ENCODE measurements at places on chromosomes 16 and 17.

DNA sequence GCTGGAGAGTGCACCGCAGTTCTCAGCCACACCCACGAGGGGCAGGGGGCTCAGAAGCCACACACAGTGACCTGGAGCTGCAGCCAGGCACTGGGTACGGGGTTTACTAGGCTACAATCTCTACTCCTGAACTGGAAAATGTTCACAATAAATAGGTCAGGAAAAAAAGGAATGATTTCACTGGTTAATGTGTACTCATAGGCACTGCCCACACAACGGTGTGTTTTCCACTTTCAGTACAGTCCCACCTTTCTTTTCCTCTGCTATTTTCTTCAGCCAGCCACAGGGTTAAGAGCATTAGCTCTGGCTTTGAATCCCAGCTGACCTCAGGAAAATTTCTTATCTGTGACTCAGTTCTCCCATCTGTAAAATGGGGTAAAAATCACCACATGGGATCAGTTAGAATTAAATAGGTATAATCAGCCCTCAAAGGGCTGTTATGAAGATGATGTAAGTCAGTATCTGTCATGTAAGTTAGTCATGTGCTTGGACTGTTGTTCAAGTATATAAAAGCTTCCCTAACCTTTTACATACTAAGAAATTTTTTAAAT is 35.7 kb downstream of the ZCCHC14 start:
- no peak for DNase-seq

- DNase-seq, result no peak
Measured at GRCh38 chr16:50473356-50473945, 74.7 kb upstream of the NKD1 start.

- DNase-seq, result no peak
Measured at GRCh38 chr16:2956579-2956956, 7.5 kb upstream of the KREMEN2 start.

DNA sequence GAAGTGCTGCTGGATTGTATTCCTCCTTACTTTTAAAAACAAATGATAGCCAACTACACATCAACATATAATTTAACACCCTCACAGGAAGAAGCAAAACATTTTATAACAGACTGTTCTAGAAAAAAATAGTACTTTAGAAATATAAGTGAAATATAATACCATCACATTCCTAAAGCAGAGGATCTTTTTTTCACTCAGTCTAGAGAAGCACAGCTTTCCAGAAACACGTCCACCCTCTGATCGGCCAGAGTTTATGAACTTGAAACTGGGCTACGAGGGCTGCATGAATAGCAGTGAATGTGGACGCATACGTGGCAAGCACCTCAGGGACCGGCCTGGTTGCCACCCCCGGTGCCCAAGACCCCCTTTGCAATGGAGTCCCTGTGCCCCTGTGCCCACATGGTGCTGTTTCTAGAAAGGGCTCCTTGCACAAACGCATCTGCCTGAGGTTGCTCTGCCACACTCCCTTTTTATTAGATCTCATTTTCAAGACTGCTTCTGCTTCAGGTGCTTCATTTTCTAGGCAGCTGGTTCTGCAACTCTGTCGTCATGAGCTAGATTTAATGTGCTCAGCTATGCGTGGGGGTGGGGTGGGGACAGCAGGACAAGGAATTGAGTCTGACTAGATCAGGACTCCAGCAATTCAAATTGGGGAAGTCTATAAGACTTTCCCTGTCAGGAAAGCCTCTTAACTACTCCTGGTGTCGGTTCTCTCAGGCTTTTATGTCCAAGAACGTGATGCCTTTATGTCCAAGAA is 29.1 kb upstream of the ERN1 start:
- no peak for DNase-seq

DNA sequence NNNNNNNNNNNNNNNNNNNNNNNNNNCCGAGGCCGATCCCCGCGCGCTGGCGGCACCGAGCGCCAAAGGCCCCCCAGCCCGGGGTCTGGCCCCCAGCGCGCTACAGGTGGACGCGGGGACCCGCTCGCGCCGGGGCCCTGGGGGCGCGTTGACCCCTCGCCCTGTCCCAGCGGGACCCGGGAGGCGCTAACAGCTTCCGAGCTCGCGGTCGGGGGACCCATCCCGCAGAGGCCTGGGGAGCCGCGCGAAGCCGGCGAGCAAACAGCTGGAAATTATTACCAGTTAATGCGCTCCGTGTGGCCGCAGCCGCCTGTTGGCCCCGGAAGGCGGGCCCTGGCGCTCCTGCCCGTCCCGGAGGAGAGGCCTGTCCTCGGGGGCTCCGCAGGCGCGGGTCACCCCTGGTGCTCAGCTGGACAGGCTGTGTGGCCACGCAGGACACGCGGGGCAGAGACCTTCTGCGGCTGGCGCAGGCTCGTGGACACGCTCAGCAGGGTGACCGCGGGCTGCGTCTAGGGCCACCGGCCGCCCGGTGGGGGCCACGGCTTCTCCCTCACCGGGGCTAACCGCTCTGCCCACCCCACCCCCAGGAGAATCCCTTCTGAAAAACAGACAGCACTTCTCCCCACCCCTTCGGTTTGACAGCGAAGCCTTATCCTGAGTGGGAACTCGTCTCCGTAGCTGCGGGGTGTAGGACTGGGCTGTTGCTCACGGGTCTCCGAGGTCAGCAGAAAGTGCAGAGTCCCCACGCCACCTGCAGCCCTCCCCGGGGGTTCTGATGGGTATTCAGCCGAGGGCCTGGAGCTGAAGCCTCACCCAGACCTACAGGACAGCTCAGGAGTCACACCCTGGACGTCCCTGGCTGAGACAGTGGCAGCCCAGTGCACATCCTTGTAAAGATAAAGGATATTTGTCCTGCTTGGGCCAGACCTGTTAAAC is 138.7 kb upstream of the RPH3AL start:
- DNase-seq, result no peak

DNA sequence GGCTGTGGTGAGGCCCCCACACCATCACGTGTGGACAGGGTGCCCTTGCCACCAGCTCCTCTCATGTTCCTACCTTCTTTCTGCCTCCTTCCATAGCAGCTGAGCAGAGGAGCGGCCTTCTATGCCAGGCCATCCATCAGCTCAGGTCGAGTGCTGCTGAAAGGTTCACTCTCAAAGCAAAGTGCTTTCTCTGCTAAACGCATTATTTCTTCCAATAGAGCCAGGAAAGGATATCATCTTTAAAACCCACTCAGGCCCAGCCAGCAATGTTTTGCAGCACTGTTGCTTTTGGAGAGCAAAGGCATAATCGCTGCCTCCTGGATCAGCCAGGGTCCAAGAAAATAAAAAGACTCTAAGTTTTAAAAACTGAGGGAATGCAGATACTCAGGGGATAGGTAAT is 54.9 kb upstream of the GPRC5B start:
- no peak for DNase-seq

- no peak for DNase-seq
Measured at GRCh38 chr16:89071686-89072547, 21.7 kb upstream of the ACSF3 start.

DNA sequence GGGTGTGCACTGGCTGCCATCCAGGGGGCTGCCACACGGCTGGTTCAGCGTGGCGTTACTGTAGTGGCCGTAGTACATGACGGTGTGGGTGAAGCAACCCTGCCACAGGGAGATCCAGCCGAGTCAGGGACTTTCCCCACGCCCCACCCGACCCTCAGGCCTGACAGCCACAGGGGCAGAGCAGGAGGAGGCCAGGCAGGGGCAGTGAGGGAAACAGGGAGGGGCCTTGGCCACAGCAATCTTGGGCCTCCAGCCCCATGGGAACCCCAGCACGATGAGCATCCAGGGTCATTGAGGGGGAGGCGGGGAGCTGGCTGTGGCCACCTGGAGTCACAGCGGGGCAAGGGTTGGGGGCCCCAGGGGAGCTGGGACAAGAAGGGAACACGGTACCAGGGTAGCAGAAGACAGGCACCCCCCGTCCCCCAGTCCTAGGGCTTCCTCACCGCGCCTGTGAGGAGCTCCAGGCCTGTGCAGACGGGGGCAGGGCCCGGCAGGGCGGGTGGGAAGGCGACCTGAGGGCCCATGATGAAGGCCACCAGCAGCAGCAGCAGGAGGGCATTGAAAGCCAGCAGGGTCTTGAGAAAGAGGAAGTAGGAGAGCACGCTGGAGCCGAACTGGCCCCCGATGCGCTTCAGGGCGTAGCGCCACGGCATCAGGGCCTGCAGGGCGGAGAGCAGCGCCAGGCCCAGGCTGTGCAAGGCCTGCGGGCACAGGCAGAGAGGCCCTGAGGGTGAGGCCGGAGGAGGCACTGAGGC is 4.3 kb downstream of the TMC6 start:
- no peak for DNase-seq

DNA sequence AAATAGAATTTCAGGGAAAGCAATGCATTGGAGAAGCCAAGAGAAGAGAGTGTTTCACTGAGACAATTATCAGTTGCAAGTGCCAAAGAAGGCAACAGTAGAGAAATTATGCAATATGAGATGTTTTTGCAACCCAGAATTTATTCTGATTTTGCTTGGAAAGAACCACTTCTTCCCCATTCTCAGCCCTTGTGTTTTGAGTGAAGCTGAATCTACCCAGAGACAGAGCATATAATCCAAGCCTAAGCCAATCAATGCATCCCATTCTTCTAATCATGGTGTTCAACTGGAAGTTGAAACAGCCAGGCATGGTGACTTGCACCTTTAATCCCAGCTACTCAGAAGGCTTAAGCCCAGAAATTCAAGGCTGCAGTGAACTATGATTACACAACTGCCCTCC is 6.9 kb upstream of the SCNN1G start:
- DNase-seq, result no peak

DNA sequence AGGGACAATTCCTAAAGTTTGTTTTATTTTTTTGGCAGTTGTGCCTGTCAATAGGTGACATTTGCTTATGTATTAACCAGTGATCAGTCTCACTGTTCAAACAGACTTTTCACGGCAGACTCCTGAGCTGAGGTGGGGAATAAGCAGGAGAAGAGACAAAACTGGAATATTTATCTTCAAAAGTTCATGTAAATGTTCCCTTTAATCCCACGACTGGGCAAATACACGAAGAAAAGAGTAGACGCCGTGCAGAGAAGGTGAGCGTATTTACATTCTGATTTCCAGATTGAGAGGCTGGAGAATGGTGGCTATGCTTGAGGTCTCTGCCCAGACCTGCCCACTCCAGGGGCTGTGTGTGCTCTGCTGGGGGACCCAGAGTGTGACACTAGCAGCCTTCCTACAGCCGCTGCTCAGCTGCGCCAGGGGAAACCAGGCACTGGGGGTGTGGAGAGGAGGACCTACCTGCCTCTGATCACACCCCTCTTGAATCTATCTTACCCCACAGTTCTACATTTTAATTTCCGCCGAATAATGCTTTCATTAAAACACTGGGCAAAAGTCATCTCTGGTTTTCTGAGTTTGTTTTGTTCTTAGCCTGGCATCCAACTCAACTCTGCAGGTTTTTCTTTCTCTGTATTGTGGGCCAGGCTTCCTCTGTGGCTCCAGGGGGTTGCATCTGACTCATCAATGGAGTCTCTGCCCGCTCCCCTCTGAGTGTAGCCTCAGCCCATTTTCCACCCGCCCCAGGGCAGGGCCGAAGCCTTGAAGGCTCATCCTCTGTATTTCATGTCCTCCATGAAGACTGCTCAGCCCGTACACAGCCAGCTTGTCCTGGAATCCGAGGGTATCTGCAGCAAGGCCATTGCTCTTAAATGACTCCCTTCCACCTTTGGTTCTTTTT is 237.1 kb downstream of the NTN1 start:
- no peak for DNase-seq

DNA sequence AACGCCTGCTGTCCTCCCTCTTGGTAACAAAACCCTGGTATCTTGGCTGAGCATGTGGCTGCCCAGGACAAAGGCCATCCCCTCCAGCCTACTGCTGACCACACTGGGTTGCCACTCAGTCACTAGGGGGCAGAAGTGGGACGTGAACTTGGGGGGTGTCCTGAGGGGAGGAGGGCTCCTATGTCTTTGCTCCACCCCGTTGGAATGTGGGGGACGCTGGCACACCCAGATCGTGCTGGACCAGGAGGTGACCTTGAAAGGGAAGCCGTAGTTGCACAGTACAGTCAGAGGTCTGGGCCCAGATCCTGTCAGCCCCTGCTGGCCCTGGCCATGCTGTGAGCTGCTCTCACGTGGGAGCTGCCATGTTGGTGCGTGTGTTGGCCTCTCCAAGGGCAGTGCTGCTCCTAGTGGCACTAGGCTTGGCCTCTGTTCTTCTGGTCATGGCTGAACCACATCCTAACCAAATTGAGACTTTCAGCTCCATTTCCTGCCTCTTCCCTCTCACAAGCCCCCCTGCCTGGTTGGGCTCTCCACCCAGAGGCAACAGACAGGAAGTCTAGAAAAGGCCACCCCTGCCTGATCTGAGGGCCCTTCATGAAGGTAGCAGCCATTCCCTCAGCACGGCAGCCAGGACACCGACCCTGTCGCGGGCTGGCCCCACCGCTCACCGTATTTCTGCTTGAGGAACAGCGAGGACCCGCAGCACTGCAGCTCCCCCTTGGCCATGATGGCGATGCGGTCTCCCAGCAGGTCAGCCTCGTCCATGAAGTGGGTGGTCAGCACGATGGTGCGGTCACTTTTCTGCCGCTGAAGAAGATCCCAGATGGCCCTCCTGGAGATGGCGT is 29.0 kb upstream of the RNPS1 start:
- no peak for DNase-seq

- DNase-seq, result no peak
Measured at GRCh38 chr16:66335704-66336329, 30.7 kb upstream of the CDH5 start.

- DNase-seq, result no peak
Measured at GRCh38 chr16:55645986-55646385, 9.8 kb upstream of the SLC6A2 start.

DNA sequence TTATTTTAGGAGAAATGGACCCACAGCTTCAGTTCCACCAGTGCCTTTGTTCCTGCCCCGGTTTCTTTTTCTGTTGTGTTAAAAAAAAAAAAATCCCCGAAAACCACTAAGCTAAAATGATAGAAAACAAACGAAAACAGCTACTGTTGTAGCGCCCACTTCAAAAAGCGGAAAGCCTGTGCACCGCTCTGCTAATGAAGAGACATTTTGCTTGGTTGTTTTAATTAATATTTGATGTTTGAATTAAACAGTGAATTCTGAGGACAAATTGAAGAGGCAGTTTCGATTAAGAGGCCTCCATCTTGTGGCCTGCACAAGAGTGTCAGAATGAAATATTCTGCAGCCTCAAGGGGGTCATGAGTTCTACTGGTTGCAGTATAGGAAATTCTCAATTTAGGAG is 186.7 kb downstream of the RPTOR start:
- no peak for DNase-seq
